ENCODE measurements at places on chromosomes 6 and 20.
A peak's percentile ranks its signal among the peaks of the same experiment; 100 is the strongest.

- no peak for DNase-seq
Measured at GRCh38 chr6:54255886-54256285, 52.4 kb upstream of the TINAG start.

DNA sequence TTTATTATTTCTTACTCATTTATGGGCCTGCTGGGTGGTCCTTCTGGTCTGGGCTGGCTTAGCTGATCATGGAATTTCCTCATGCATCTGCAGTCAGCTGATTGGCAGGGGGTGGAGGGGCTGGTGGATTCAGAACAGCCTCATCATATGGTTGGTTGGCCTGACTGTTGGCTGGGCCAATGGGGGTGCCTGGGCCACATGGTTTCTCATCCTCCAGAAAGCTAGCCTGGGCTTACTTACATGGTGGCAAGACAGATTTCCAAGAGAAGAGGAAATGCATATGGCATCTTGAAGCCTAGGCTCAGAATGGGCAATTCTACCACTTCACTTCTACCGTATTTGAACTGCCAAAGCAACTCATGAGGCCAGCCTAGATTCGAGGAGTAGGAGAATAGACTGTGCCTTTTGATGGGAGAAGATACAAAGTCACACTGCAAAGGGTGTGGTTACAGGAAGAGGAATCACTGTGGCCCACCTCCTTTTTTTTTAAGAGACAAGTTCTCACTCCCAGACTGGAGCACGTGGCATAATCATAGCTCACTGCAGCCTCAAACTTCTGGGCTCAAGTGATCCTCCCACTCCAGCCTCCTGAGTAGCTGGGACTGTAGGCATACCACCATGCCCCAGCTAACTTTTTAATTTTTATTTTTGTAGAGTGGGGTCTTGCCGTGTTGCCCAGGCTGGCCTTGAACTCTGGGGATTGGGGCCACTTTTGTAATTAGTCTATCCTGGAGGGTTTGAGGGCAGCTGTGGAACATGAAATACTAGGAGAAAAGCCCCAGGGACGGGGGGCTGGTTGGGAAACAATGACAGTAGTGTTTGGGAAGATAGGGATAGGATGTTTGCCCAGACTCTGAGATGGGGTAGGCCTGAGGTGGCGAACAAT lies 47.6 kb upstream of the RNF24 start:
- no peak for DNase-seq

- no peak for DNase-seq
Measured at GRCh38 chr6:147078602-147079001, 125.6 kb upstream of the STXBP5 start.

- no peak for DNase-seq
Measured at GRCh38 chr6:73073238-73073637, 152.1 kb downstream of the KHDC1L start.

GRCh38 chr20:58192065-58192464 lies 36.4 kb downstream of the ANKRD60 start:
- DNase-seq, result no peak

DNA sequence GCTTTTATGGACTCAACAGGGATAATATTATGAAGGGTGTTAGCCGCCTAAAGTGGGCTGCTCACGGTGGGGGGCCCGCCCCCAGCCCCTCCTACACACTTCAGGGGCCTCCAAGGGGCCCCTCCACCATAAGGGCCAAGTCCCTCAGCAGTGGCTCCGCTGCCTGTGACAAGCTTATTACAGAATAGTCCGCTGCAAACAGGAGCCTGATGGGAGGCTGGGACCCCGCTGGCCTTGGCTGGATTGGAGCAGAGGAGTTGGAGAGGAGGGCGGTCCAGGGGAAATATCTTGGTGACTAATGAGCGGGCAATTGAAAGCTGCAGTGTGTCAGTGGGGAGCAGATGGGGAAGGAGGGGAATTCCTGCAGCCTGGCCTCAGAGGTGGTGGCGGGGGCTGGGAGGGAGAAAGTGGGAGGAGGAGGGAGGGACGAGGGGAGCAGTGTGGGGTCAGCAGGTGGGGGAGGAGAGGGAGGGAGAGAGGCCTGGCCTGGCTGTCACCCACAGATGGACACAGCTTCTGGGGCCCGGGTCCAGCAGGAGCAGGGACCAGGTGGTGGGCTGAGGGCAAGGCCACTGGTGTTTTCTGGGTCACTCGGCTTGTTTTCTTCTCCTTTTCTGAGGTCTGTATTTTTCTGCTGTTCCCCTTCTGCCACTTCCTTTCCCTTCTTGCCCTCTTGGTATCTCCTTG lies 57.6 kb upstream of the FOXP4 start:
- peak; percentile 63 for DNase-seq

GRCh38 chr20:10171864-10172751 lies 46.5 kb upstream of the SNAP25 start:
- peak; percentile 87 for DNase-seq

- DNase-seq, result no peak
Measured at GRCh38 chr6:170106906-170107525, 183.9 kb downstream of the DLL1 start.

- DNase-seq, result no peak
Measured at GRCh38 chr20:63032026-63032800, 25.4 kb upstream of the BHLHE23 start.

- DNase-seq, result no peak
Measured at GRCh38 chr6:10655508-10656055, 38.8 kb downstream of the C6orf52 start.

DNA sequence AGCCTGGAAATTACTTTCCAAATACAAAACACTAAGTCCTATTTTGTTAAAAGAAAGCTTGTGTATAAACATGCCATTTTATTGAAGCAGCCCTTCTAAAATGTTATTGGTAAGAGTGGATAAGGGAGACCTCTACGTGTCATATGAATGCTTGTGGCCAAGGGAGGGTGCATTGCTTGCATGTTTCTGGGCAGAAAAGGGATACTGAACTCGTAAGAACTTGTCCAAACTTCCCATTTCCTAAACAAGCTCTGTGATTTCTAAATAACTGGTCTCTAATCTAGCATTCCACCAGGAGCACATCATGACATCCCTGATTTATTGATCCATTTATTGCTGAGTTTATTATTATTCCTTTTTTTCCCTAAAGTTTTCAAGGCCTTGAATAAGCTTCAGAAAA lies 474.1 kb downstream of the CD109 start:
- no peak for DNase-seq

GRCh38 chr6:354631-355280 lies 36.8 kb upstream of the IRF4 start:
- no peak for DNase-seq

- no peak for DNase-seq
Measured at GRCh38 chr6:111692327-111693164, 86.9 kb upstream of the TRAF3IP2 start.

GRCh38 chr6:53413326-53413725 lies 64.6 kb upstream of the ELOVL5 start:
- no peak for DNase-seq

GRCh38 chr20:64240243-64241015 lies 15.1 kb upstream of the PCMTD2 start:
- DNase-seq, result no peak

DNA sequence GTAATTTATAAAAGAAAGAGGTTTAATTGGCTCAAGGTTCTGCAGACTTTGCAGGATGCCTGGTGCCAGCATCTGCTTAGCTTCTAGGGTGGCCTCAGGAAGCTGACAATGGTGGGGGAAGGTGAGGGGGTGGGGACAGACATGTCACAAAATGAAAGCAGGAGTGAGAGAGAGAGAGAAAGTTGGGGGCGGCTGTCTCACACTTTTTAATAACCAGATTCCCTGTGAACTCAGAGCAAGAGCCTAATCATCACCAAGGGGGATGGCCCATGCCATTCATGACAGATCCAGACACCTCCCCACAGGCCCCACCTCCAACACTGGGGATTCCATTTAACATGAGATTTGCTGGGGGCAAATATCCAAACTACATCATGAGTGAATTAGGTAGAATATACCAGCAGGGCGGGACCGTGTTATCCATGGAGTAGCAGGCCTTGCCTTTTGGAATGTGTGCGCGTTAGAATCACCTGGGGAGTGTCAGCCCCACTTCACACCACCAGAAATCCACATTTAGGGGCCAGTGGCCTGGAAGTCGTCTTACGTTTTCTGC lies 258.8 kb downstream of the CDH4 start:
- DNase-seq, result no peak

DNA sequence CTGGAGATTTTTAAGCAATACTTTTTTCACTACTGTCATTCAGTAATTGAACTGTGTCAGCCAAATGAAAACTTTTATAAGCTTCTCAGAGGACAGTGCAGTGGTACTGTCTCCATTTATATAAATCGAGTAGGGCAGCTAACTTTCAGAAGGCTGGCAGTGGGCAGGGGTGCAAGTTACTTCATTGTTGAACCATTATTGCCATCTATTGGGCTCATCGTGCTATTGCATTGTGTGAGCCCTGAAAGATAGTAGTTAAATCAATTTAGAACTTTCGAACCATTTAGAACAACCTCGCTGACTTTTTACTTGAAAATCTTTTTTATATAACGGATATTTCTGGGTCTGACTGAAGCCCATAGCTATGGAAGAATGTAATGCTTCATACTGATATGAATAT lies 347.8 kb upstream of the PLCB4 start:
- peak; percentile 68 for DNase-seq

GRCh38 chr20:825710-826421 lies 7.6 kb upstream of the FAM110A start:
- no peak for DNase-seq

DNA sequence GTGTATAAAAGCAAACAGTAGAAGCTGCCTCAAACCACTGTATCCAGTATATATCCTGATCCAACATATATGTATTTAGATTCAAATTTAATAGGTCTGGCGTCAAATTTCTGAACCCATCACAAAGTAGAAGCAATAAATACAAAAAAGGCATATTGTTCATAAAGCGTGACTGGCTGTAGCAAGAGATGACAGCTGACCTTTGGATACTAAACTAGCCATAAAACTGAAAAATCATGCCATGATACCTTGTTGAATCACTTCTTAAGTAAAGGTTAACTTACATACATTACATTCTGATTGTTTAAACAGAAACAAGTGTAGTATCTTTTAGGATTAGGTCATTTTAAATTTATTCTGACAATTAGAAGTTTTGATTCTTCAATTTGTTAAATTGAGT lies 372.0 kb upstream of the FLRT3 start:
- DNase-seq, result no peak

DNA sequence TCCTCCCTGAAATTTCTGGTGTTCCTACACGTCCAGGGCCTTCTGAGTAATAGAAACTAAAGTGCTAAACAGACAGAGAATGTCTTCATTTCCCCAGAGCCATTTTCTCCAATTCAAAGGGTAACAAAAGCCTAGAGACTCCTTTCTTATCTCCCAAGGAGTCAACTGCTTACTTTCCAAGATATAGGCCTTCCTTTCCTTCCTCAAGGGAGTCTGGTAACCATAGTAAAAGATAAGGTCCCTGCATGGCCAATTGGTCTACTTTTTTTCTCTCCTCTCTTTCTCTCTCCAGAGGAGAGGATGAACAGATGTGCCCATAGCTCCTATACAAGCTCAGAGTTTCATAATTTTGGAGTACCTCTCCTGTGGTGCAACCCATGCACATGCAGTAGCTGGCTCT lies 185.7 kb downstream of the ASCC3 start:
- no peak for DNase-seq

DNA sequence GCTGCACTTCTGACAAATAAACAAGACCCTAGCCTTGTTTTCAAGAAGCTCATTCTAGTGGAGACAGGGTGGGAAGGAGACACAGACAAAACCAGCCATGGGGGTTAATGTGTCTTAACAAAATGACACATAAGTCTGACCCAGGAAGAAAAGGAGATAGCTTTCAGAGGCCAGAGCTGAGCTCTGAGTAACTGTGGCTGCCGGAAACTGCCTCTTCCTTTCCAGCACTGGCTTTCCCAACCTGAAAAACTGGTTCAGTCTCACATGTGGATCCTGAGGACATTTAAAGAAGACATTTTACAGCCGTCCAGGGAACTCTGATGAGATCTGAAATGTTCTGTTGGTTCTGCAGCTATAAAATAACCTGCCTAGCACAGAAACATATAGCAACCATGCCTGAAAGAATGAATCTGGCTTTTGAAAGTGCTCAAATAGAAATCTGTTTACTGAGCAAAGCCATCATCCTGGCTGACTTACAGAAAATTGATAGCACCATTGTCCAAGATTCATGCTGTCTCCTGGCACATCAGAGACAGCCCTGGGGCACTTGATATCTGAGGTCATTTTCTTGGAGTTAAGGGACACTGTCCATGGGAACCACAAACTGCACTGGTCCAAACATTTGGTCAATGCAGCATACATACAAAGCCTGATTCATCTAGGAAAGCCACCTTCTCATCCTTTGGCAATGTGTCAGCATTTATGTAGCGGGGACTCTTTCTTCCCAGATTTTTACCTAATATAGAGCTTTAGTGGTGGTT lies 83.2 kb upstream of the PAX1 start:
- peak; percentile 47 for DNase-seq

GRCh38 chr6:16729183-16729691 lies 32.0 kb downstream of the ATXN1 start:
- no peak for DNase-seq

GRCh38 chr6:157236040-157236725 lies 87.1 kb downstream of the TMEM242 start:
- no peak for DNase-seq

DNA sequence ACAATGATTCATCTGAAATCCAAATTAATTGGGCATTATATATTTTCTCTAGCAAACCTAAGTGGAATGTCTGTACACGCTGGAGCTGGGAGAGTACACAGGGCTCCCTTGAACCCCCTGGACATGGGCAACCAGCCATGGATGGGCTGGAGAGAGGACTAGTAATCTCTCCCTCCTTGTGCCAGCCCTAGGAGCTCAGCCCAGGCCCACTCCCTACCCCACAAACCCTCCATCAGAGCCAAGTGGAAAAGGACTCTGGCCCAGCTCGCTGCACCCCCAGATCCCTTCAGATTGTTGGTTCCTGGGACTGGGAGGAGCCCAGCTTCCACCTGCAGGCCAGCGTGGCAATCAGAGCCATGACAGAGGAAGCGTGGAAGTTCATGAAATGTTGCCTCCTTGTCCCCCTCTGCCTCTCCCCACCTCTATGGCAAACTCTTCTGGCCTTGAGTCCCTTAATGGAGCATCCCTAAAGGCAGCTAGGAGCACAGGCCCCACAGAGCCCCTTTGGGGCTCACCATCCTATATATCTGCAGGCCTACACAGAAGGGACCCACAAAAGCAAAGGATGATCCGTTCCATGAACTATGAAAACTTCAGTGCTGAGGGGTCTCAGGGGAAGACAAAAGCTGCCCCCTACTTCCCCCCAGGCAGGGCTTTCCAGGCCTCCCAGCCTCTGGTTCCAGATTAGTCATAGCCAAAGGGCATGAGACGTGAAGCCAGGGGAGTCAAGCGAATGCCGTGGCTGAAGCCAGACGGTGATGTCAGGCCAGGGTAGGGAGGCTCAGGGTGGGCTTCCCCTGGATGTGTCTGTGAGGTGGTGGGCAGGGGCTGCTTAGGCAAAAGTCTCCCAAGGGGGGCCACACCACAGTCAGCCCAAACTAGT lies 126.4 kb upstream of the MAFB start:
- no peak for DNase-seq

GRCh38 chr20:23425129-23425528 lies 3.8 kb upstream of the NAPB start:
- DNase-seq, result no peak

- DNase-seq, result peak; percentile 77
Measured at GRCh38 chr6:127022302-127022701, 96.2 kb upstream of the RSPO3 start.

- DNase-seq, result no peak
Measured at GRCh38 chr20:41304424-41305079, 13.0 kb downstream of the ZHX3 start.

GRCh38 chr20:22180244-22180643 lies 404.1 kb downstream of the FOXA2 start:
- DNase-seq, result no peak

- no peak for DNase-seq
Measured at GRCh38 chr20:50928469-50928868, 2.8 kb downstream of the ADNP start.
